ENCODE measurements at places on chromosomes 2 and 18.

DNA sequence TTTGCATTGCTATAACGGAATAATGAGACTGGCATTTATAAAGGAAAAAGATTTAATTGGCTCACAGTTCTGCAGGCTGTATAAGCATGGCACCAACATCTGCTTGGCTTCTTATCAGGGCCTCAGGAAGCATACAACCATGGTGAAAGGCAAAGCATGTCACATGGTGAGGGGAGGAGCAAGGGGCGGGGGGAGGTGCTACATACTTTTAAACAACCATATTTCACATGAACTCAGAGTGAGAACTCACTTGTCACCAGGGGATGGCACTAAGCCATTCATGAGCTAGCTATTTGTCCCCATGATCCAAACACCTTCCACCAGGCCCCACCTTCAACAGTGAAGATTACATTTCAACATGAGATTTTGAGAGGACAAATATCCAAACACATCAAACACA lies 188.7 kb downstream of the MBD5 start:
- no peaks in the 10 kb centered on the region for H3K36me3 ChIP-seq
- H3K4me3 ChIP-seq = no peak overlapping the region
- H3K27ac ChIP-seq = no peak overlapping the region
- DNase-seq = no peak
- H3K27me3 ChIP-seq = no peaks in the 10 kb centered on the region
- no peaks in the 10 kb centered on the region for H3K4me1 ChIP-seq

DNA sequence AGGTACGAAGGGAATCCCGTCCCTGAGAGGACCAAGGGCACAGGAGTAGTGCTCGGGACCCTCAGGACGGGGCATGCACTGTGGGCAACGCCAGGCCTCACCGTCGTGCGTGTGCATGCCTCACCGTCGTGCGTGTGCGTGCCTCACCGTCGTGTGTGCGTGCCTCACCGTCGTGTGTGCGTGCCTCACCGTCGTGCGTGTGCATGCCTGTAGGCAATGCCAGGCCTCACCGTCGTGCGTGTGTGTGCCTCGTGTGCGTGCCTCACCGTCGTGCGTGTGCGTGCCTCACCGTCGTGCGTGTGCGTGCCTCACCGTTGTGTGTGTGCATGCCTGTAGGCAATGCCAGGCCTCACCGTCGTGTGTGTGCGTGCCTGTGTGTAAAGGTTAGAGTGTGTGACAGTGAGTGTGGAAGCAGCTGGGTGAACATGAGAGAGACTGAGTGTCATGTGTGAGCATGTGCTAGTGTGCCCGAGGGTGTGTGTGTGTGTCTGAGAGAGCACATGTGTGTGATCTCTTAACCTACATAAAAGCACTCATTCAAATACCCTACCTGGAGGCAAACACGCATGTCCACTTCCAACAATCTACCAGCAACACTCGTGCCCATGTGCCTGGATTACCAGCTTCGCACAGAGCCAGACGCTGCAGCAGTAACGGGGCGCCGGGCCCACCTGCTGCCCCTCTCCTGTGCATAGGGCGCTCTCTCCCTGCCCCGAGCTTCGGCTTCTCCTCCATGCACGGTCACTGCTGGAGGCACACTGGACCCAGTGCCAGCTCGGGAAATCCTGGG lies 36.3 kb downstream of the ZNF516 start:
- no peak for DNase-seq
- no peak overlapping the region for H3K4me3 ChIP-seq
- H3K27me3 ChIP-seq = no peaks in the 10 kb centered on the region
- no peaks in the 10 kb centered on the region for H3K4me1 ChIP-seq
- H3K36me3 ChIP-seq = peaks cover 6% of the 10 kb centered on the region

DNA sequence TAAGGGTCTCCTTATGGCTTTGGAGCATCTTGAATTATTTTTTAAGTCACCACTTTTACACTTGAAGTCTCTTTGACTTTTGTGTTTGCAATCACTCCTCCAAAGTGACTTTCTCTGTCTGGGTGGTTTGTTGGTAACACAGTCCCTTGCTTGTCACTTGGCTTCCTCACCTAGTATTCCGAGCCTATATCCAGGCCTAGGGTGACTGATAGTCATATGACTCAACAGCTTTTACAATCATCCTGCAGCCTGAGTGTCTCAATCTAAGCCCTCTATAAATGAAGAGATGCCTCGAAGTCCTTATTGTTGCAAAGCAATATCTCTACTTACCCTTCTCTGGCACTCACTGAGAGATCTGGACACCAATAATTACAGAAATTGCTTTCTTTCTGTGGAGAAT lies 53.9 kb upstream of the SETBP1 start:
- H3K27ac ChIP-seq = no peak overlapping the region
- H3K4me3 ChIP-seq = no peak overlapping the region
- H3K36me3 ChIP-seq = no peaks in the 10 kb centered on the region
- H3K27me3 ChIP-seq = no peaks in the 10 kb centered on the region
- H3K4me1 ChIP-seq = no peaks in the 10 kb centered on the region

- no peak overlapping the region for H3K27ac ChIP-seq
- DNase-seq = no peak
- no peaks in the 10 kb centered on the region for H3K4me1 ChIP-seq
- no peaks in the 10 kb centered on the region for H3K27me3 ChIP-seq
- H3K4me3 ChIP-seq = no peak overlapping the region
- peaks cover 12% of the 10 kb centered on the region for H3K36me3 ChIP-seq
Observed at GRCh38 chr2:73059106-73059505, 12.4 kb downstream of the SFXN5 start.

DNA sequence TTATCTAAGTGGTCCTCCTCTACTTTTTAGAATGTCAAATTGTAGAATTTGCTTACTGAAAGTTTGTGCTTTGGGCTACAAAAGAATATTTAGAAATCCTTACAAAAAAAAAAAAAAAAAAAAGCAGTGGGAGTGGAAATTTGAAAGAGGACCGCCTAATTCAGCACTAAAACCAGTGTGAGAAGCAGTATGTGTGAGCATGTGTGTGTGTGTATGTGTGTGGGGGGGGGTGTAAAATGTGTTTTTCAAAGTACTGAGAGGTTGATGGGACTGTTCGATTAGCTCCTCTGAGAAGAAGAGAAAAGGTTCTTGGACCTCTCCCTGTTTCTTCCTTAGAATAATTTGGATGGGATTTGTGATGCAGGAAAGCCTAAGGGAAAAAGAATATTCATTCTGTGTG lies at the start of gene VIT:
Gene VIT, plus strand, starts transcription at position 175 of the 400 bp plus-strand sequence. CDS start 19,664 bp downstream, outside the sequence.
- no peak for DNase-seq
- no peak within 1 kb of the TSS for H3K4me3 ChIP-seq
- no peaks in the 10 kb centered on the region for H3K36me3 ChIP-seq
- no peak within 1 kb of the TSS for H3K27ac ChIP-seq
- no peaks in the 10 kb centered on the region for H3K4me1 ChIP-seq
- H3K27me3 ChIP-seq = no peaks in the 10 kb centered on the region

DNA sequence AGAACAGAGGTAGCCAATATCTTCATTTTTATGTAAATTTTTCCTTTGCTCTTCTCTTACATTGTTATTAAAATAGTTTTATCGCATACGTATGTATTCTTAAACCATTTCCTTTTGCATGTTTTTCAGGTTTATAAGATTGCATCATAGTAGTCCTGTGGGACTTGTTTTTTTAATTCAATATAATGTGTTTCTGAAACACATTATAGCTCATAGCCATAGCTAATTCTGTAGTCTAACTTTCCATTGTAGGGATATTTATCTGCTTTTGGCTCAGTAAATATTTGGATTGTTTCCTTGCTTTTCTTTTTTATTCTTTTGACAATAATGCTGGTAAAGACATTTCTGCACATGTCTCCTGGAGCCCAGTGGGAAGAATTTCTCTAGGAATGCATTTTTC lies 484.3 kb downstream of the PTPRM start:
- DNase-seq = no peak
- H3K27ac ChIP-seq = no peak overlapping the region
- H3K36me3 ChIP-seq = no peaks in the 10 kb centered on the region
- H3K4me3 ChIP-seq = no peak overlapping the region
- H3K27me3 ChIP-seq = no peaks in the 10 kb centered on the region

DNA sequence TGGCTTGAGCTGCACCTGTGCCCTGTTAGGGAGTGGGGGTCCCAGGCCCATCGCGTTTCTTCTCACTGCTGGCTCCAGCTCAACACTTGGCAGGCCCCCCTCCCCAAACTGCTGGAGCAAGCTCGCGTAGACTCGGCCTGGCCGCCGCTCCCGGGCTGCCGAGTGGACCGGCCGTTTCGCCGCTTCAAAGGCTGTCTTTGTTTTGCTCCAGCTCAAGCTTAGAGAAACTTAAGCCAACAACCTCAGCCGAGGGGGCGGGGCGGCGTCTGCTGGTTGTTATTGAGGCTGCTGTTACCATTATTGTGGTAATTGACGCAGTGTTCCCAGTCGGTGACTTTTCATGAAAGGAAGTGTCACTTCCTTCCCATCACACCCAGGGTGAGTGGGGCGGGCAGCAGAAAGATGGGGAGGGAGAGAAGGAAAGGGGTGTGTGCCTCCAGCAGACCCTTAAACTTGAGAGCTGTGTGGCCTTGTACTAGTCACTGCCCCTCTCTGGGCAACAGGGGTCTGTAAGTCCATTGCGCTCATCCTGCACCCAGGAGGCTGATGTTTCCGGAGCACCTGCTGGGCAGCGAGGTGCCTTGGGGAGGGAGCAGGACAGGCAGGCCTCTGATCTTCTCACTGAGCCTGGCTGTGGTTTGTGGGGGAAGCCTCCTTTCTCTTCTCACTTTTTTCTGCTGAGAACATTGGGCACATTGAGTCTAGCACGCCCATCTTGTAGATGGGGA lies 2.1 kb downstream of the ARID5A start:
- peak; percentile 87 for DNase-seq
- peak overlapping the region; percentile 94 for H3K27ac ChIP-seq
- peak overlapping the region; percentile 85 for H3K4me3 ChIP-seq
- H3K4me1 ChIP-seq = peaks cover 36% of the 10 kb centered on the region
- H3K27me3 ChIP-seq = no peaks in the 10 kb centered on the region

DNA sequence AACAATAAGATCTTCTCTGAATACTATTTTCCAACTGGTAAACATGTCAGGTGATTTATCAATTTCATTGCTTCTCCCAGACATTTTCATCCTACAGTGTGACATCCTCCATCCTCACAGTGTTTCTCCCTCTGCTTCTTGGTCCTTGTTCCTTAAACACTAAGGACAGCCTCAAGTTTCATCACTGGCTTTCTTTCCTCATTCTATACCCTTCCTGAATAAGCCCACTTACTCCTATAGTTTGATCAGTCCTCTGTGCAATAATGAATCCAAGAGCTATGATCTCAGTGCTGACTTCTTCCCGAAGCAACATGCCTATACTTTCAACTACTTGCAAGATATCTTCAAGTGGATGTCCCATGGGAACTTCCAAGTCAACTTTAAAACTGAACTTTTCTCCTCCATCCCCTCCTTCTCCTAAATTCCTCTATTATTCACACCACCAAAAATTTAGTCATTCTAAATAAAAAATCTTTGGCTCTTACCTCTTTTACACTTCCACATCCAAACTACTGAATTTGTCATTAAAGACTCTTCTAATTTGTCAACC lies 87.6 kb downstream of the FAM228A start:
- DNase-seq = no peak
- no peaks in the 10 kb centered on the region for H3K4me1 ChIP-seq
- peaks cover 76% of the 10 kb centered on the region for H3K36me3 ChIP-seq
- H3K27me3 ChIP-seq = no peaks in the 10 kb centered on the region
- no peak overlapping the region for H3K4me3 ChIP-seq

DNA sequence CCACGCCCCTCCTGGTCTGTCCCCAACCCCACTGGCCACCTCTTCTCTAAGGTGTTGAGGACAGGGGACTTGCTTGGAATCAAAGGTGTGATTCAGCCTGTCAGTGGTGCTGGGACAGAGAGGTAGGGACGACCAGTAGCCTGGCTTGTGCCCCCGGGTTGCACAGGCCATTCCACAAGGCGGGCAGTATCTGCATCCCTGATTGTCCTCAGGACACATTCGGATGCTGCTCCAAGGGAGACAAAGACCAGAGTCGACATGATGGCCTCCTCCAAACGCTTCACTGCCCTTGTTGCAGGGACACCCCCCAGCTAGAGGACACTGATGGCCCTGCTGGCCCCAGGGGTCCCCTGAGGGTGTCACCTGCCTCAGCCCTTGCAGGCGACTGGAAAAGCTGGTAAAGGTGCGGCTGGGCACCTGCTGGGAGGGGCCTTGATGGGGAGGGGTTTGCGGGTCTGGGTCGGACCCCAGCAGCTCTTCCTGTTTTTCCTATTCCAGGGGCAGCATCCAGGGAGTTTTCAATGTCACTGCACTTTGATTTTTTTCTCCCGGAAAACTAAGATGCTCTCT lies 98.0 kb downstream of the PTGR3 start:
- DNase-seq = no peak
- H3K36me3 ChIP-seq = no peaks in the 10 kb centered on the region
- no peak overlapping the region for H3K4me3 ChIP-seq
- no peaks in the 10 kb centered on the region for H3K27me3 ChIP-seq
- no peak overlapping the region for H3K27ac ChIP-seq

- no peak overlapping the region for H3K4me3 ChIP-seq
- H3K27ac ChIP-seq = no peak overlapping the region
- DNase-seq = no peak
Observed at GRCh38 chr2:239586651-239587310, 186.0 kb upstream of the HDAC4 start.

GRCh38 chr2:160299540-160299939 lies 99.5 kb upstream of the ITGB6 start:
- no peak for DNase-seq
- H3K27ac ChIP-seq = no peak overlapping the region
- no peaks in the 10 kb centered on the region for H3K36me3 ChIP-seq
- H3K4me3 ChIP-seq = no peak overlapping the region

GRCh38 chr2:20959252-20959651 lies 84.6 kb downstream of the APOB start:
- no peak overlapping the region for H3K4me3 ChIP-seq
- no peak overlapping the region for H3K27ac ChIP-seq
- no peaks in the 10 kb centered on the region for H3K27me3 ChIP-seq
- H3K4me1 ChIP-seq = no peaks in the 10 kb centered on the region

- DNase-seq = no peak
- no peak overlapping the region for H3K4me3 ChIP-seq
- no peaks in the 10 kb centered on the region for H3K4me1 ChIP-seq
- H3K36me3 ChIP-seq = no peaks in the 10 kb centered on the region
- peaks cover 7% of the 10 kb centered on the region for H3K27me3 ChIP-seq
- no peak overlapping the region for H3K27ac ChIP-seq
Observed at GRCh38 chr2:160499865-160500264, 6.3 kb upstream of the RBMS1 start.

DNA sequence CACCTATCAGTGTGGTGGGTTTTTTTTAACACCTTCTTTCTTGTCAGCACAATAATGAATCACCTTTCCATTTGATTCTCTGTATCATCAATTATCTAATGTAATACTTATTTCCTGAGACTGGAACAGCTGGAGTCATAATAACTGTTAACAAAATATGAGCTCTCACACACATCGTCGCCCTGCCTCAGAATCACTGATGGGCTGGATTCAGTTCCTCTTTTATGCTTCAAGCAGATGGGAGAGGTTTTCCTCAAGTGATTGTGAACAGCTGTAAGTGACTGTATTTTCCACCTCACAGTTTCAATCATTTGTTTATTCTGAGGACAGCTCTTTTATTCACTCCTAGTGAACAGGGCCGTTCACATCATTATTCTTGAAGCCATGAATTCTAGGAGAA lies 330.2 kb downstream of the DSC3 start:
- no peak overlapping the region for H3K4me3 ChIP-seq
- no peaks in the 10 kb centered on the region for H3K4me1 ChIP-seq
- H3K27ac ChIP-seq = no peak overlapping the region
- H3K27me3 ChIP-seq = no peaks in the 10 kb centered on the region
- no peaks in the 10 kb centered on the region for H3K36me3 ChIP-seq

- no peaks in the 10 kb centered on the region for H3K27me3 ChIP-seq
- H3K27ac ChIP-seq = no peak overlapping the region
- H3K36me3 ChIP-seq = no peaks in the 10 kb centered on the region
- no peak for DNase-seq
- no peak overlapping the region for H3K4me3 ChIP-seq
Observed at GRCh38 chr2:163198972-163199371, 360.4 kb upstream of the KCNH7 start.

- H3K36me3 ChIP-seq = no peaks in the 10 kb centered on the region
- H3K4me1 ChIP-seq = no peaks in the 10 kb centered on the region
- no peaks in the 10 kb centered on the region for H3K27me3 ChIP-seq
- DNase-seq = no peak
- H3K4me3 ChIP-seq = no peak overlapping the region
Observed at GRCh38 chr2:69278366-69278765, 108.7 kb downstream of the GFPT1 start.

Data from B cell (primary cell).